ENCODE measurements at places on chromosomes 12 and 14.
A peak's percentile ranks its signal among the peaks of the same experiment; 100 is the strongest.

DNA sequence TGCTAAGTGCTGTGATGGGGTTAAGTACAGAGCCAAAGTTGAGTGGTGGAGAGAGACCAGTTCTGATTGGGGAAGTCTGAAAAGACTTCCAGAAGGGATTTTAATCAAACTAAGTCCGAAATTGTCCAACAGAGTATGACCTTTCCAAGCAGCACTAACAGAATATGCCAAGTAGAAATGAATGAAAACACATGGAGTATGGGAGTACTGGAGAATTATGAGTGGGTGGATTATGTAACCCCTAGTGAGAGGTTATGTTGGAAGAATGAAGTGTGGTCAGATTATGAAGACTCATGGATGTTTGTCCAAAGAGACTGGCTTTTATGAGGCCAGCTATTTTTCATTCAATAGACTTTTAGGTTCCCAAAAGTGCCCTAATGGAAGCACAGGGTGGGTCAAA, 94.0 kb upstream of the PLEKHA5 start:
- no peak for DNase-seq

GRCh38 chr12:22588817-22589216, 36.2 kb upstream of the ETNK1 start:
- no peak for DNase-seq

DNA sequence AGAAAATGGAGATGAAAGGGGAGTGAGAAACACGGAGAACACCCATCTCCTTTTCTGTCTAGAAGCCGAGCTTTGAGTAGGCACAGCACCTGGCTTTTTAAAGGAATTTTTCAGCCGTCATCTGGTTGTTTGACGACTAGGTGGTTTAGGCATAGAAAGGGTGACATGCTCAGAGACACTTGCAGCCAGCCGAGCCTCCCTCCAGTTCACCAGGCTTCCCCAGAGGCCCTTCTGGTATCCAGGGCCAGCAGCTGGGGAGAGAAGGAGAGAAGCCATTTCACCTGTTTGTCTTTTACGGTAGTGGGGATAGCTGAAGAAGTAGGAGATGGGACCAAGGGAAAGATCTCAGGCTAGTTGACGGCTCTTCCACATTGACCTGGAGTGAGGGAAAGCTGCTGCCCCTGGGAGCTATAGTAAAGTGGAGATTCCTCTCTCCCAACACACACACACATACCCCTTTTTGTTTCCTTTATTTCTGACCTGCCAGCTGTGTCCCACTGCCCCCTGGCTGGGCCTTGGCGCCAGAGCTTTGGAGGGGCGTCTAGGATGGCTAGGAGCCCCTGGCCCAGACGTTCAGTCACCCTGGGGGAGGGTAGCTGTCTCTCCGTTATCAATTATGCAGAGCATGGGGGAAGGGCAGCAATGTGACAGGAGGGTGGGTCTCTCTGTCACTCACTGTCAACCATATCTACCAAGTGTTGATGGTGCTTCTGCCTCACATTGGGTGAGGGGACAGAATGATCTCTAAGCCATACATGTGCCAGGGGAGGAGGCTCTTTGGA, 5.5 kb downstream of the MAP3K12 start:
- no peak for DNase-seq

DNA sequence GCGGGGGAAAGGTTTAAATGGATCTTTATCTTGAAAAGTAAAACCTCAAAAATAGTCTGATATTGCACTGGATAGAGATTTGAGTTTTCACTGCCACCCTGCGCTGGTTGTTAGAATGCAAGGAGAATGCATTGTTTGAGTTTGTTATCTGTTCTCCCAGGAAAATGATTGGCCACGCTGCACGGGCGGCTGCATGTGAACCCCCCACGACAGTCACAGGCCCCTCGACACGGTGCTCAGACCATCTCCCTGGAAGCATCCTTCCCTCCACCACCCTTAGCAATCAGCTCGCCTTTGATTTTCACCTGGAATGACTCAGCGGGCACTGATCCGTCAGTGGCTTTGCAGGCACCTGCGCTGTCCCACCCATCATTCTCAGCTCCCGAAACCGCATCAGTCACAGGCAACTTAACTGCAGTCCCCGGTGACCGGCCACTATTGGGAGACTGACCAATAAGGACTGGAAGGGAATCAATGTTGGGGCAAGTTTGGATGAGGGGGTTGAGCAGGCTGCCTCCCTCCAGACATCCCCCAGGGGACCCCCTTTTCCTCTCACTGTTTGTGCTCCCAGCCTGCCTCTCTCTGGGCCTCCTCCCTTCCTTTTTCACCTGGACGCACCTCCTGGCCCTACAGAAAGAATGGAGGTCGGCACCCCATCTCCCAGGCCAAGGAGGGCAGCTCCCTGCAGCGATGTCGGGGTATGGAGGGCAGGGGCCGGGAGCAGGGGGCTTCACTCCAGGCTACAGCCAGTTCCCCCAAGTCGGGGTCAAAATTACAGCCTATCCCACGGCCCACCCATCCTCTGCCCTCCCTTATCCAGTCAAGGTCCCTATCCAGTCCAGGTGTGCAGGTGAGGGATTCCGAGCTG, 28.5 kb upstream of the C14orf180 start:
- peak; percentile 0 for DNase-seq

DNA sequence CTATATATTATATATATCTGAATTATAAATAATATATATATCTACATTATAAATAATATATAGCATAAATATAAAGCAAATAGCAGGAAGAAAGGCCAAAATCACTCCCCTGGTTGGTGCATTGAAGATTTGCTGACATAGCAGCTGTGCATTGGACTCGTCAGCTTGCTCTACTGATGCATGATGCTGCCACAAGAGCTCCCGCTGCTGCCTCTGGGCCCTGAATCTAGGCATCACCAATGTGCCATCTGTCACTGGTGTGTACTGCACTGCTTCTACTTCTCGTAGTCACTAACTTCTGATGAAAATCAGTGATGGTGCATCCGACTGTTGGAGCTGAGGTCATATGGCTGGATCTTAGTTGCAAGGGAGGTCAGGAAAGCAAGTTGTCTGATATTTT, 205.0 kb downstream of the ADAMTS20 start:
- DNase-seq = no peak

GRCh38 chr12:42633594-42633993, 44.0 kb upstream of the PRICKLE1 start:
- no peak for DNase-seq

DNA sequence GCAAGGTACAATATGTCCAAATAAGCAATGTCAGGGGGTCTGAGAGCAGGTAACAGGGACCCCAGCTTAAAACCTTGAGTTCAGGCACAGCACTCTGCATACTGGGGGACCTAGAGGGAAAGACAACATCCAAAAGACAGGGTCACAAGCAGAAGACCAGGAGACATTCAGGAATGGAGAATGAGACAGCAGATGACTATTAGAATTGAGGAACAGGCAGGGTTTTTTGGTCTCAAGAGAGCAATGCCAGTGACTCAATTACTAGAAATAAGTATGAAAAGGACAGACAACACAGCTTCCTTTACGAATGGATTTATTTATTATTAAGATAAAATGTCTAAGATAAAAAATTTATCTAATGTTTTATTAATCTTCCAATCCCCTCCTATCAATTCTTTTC, 223.0 kb downstream of the PTPRO start:
- DNase-seq = no peak

Data from stimulated activated CD4-positive, alpha-beta T cell treated with anti-CD3 and anti-CD28 coated beads, Interleukin-4, amount 100 ng/mL, for 4 hours (primary cell).